Endothelial cell of umbilical vein (primary cell): ENCODE measurements at places on chromosomes 7 and 10. TPM values are rescaled to one million over a fixed set of nuclear protein-coding genes. Genes with fewer than 3 reads are reported as not detected.

The SPDYE8 gene
- not detected in 2 replicates for polyA plus RNA-seq

The MSS51 gene
- 1.8 and 2.3 TPM in 2 replicates for polyA plus RNA-seq

- no peak for DNase-seq
Measured at GRCh38 chr10:103711351-103711994, 143.9 kb downstream of the SH3PXD2A start.

GRCh38 chr10:89567576-89568245, 32.3 kb upstream of the SLC16A12 start:
- DNase-seq, result no peak

GRCh38 chr10:126090443-126090842, 194.1 kb downstream of the FANK1 start:
- no peak for DNase-seq

- no peak for DNase-seq
Measured at GRCh38 chr7:14834456-14834855, 68.1 kb downstream of the DGKB start.
